HFFc6 (cell line): ENCODE measurements at places on chromosomes 13 and 19.
A peak's percentile ranks its signal among the peaks of the same experiment; 100 is the strongest.

DNA sequence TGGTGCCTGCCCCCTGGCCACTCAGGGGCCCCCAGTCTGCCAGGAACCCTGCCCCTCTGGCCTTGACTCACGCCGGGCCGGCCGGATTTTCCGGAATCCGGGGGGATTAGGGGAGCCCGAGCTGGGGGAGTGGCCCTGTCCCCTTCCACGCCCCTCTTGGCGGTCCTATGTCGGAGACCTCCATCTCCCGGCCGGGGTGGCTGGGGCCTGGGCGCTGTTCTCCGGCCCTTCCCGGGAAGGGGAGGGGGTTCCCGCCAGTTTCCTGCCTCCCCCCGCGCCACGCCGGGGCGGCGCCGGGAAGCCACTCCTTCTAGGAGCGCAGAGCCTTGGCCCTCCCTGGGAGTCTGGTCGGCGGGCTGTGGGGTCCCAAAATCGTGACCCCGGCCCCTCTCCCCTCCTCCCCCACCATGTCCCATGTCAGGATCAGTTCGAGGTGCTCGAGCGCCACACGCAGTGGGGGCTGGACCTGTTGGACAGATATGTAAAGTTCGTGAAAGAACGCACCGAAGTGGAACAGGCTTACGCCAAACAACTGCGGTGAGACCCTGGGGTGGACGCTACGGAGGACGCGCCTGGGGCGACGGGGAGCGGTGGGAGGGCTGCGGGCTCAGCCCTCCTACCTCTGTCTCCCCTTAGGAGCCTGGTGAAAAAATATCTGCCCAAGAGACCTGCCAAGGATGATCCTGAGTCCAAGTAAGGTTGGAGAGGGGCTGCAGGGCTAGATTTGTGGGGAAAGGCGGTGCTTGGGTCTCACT, 1.3 kb downstream of the TRIP10 start:
- no peak for DNase-seq

- DNase-seq: no peak
These were observed 498.9 kb upstream of the SLITRK5 start for GRCh38 chr13:87172166-87172835.

GRCh38 chr13:76380446-76381065, 505.6 kb downstream of the KCTD12 start:
- no peak for DNase-seq

DNA sequence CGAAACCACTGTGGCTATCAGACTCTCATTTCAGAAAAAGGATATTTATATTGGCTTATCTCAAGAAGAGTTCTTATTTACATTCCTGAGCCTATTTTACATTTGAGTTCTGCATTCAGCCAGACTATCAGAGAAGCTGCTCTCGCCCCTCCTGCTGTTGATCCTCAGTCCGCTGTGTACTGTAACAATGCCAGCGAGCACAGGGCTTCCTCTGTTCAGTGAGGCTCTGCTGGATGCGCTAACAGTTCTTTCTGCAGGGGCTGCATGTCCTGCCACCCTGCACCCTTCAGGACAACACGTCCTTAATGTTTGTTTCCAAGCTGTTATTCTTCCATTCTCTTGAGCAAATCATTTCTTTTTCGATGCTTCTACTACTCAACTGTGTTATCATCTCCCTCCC, 463.7 kb upstream of the SGCG start:
- DNase-seq: no peak

DNA sequence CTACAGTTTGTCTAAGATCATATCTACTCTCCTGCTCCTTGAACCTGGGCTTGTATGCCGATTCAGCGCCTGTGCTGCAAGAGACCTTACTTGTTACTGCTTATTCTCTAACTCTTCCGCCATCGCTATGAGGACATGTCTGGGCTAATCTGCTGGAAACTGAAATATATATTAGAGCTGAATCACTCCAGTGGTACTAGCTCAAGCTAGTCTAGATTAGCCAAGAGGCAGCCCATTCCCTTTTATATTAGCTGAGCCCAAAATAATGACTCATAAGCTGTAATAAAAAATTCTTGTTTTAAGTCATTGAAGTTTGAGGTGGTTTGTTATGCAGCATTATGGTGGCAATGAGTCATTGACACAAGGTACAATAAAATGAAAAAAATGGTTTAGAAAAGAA, 52.8 kb downstream of the SLC6A16 start:
- DNase-seq: peak; percentile 37

DNA sequence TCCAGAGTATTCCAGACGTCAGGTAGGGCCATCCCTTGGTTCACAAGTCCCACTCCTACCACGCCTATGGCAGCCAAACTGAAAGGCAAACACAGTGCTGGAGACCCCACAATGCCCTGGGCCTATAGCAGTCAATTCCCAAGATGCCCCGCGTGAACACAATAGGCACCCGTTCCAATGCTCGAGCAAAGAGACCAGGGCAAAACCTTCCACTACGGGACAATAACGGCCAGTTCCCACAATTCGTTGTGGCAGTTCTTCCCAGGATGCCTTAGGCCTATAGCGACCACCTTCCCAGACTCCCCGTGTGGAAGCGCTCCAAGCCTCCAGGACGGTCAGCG, 538 bp downstream of the ZNF428 start:
- no peak for DNase-seq

DNA sequence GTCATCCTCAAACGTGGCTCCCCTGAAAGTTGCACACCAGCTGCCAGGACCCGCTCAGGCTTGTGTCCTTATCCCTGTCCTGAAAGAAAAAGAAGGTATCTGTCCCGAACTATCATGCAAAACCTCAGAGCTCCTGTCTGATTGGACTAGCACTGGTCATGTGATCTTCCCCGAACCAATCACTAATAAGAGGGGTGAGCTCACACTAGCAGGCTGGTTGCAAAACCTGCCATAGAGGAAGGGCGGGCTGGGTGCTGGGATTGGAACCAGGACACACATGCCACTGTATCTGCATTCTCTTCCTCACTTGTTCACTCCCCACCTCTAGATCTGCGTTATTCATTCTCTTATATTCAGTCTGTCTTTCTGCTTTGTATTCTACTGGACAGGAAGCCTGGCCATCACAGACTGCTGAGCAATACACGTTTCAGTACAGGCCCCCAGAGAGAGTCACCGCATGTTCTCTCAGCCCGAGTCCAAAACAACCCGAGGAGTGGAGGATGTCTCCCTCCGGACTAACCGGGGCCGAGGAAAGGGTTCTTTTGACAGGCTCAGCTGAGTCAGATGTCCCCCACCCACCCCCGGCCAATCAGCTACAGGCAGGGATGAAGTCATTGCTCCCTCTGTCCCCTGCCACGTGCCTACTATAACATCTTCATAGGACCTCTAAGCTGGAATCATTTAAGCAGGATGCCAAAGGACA, 97.7 kb downstream of the SIPA1L3 start:
- DNase-seq: peak; percentile 98

DNA sequence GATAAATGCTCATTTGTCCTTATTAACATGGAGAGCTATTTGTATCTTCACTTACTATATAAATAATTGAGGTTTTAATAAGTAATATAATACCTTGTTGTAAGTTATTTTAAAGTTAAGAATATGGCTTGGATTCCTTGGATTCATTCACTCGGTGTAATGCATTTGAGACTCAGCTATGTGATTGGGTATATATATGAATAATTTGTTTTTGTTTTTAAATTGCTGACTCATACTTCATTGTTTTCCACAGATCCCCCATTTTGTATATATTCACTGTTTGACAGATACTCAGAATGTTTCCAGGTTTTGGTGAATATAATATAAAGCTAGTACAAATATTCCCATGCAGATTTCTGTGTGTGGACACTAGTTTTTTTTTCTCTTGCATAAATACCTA, 6.8 kb upstream of the CEACAM18 start:
- DNase-seq: no peak

DNA sequence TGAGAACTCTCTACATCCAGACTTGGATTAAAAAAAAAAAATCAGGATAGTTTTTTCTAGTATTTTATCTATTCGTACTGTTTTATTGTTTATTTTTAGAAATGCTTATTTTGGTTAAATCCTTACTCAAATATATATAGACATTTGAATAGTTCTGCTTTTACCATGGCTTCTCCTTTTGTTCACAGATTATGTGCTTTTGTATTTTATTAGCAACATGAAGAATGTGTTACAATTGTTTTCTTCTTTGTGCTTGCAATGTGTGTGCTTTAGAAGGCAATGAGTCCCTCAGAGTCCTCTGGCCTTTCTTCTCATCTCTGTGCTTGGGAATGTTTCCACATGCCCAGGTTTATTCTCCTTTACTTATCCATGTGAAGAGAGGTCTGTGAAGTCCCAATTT, 324.0 kb downstream of the KCNRG start:
- DNase-seq: no peak

DNA sequence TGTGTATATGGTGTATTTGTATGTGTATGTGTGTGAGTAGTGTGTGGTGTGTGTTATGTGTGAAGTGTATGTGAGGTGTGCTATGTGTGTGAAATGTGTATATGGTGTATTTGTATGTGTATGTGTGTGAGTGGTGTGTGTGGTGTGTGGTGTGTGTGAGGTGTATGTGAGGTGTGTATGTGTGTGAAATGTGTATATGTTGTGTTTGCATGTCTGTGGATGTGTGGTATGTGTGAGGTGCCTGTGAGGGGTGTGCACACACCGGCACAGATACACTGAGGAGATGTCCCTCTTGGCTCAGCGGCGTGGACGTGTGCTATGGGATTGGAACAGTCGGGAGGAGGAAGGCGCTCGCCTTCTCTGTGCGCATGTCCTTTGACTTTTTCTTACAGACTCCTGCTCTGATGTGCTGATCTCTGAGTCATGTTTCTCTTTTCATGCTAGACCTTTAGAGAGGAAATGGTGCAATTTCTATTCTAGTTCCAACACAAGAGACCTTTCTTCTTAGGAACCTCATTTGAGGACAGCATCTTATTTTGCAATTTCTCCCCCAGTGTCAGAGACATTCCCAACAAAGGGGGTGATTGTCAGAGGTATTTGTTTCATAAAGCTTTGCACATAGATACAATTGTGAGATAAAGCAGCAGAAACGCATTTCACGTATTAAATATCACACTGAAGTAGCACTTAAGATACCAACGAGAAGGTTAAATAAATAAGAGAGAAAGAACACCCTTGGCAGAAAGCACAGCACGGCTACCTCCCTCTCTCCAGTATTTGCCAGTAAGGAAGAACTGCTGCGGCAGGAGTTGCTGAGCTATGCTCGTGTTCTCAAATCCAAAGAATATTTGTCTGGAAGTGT, 11.3 kb upstream of the TNFRSF19 start:
- peak; percentile 64 for DNase-seq

GRCh38 chr13:74758188-74758587, 624.0 kb upstream of the KLF12 start:
- DNase-seq: no peak

DNA sequence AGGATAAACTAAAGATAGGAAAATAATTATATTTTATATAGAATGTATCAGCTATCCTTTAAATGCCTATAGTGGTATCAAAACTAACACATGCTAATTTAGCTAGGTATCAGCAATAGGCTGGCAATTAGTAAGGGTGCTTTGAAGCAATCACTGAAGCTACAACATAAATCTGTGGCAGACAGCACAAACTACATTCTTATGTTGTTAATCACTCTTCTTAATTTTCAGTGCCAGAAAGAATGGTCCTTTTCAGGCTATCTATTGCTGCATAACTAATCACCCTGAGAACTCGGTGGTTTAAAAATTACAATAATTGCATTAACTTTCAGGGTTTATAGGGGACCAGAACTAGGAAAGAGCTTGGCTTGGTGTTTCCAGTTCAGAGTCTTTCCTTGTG, 963.1 kb downstream of the EFNB2 start:
- no peak for DNase-seq

GRCh38 chr13:113014752-113015745, 46.0 kb downstream of the MCF2L start:
- no peak for DNase-seq

DNA sequence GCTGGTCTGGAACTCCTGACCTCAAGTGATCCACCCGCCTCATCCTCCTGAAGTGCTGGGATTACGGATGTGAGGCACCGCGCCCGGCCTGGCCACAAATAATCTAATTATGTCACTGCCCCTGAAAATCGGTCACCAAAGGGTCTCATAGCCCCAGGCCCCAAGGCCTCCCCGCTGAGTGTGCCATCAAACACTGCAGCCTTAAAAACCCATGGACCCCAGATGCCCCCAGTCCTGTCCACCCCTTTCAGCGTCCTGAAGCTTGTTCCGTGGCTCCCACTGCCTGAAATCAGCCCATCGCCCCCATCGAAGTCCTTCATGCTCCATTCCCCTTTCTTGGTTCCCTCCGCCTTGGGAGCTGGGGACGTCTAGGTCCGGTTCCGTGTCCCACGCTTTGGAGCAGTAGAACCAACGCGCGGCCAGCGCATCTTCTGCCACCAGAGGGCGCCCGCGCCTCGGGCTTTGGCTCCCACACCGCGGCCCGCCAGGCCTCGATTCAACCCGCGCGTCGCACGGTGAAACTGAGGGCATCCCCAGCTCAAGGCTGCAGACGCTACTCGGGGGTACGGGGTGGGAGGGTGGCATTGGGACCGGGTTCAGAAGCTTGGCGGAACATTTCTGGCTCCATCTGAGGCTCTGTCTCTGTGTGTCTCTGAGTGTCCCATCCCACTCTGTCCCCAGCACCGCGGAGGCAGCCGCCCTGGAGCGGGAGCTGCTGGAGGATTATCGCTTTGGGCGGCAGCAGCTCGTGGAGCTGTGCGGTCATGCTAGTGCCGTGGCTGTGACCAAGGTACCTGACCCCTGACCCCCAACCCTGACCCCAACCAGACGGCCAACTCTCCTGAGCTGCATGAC, 3.5 kb downstream of the YJEFN3 start:
- DNase-seq: peak; percentile 49

- no peak for DNase-seq
These were observed 1687.5 kb downstream of the EFNB2 start for GRCh38 chr13:104847922-104848321.

DNA sequence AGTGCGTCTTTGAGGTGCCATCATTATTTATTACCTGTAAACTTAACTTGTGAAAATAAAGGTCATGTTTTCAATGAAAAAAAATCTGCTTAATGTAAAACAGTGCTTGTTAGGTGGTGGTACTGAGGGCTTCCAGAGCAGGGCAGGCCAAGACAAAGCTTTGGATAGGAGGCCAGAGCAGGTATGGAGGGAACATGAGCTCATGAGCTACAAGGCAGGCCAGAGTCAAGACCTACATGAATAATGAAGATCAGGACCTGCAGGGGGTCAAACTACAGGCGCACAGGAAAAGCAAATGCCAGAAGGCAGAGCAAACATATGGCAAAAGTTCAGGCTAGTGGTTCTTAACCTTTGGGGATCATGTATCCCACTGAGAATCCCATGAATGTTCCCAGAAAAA, 343.5 kb downstream of the GPC5 start:
- no peak for DNase-seq

DNA sequence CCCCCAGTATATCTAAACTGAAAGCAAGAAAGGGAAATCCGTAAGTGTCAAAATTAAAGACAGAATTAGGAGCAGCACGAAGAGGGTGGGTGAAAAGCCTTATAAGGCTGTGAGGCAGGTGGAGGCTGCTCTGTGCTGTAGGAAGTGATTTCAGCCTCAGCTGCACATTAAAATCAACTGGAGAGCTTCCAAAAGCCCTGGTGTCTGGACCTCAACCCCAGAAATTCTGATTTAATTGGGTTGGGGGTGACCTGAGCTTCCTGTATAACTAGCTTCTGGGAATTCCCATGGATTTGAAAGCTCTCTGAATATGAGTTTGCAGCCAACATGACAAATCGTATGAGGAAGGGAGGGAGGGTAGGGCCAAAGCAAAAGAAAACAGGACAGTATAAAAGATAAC, 242.4 kb upstream of the TMTC4 start:
- DNase-seq: no peak

GRCh38 chr19:36916991-36917390, 859 bp downstream of the ZNF568 start:
- DNase-seq: peak; percentile 0

- DNase-seq: no peak
These were observed 1205.2 kb upstream of the MIR17HG start for GRCh38 chr13:90142251-90142650.
